ENCODE measurements at places on chromosomes 12 and 14.

GRCh38 chr12:10405294-10405693 is 4.3 kb downstream of the KLRC4 start:
- no peak for DNase-seq

DNA sequence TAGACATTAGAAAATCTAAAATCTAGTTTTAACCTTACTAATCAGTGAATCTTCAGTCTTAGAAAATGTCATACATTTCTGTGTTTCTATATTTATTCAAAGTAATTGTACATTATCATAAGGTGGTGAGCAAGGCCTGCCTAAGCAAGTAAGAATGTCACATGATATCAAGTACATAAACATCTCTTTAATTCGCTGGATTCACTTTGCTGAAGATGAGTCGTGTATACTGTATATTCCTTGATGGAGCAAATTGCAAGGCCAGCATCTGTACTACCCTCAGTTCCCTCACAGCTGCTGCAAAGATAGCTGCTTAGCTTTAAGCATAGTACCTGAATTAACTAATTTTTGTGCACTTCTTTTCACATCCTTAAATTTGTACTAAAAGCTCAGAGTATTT is 8.5 kb upstream of the AK7 start:
- DNase-seq = no peak

DNA sequence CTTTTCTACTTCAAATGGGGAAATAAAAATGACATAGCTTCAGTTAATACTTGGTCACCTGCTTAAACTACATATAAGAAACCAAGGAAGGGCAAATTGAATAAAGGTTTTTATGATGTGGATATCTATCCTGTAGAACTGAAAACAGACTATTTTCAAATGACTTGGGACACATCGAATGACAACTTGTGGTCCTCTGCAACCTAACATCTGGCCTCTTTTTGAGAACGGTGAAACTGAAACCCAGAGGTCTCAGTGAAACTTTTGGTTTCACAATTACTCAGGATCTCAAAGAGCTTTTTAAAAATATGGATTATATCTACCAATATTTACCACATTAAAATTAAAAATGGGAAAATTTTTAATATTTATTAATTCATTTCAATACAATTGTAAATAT is 65.2 kb downstream of the PPP2R5E start:
- peak; percentile 15 for DNase-seq

- no peak for DNase-seq
Measured at GRCh38 chr12:57096099-57096572, 7.2 kb downstream of the NAB2 start.

GRCh38 chr14:72454388-72455160 is 439.3 kb downstream of the DPF3 start:
- no peak for DNase-seq

- DNase-seq = no peak
Measured at GRCh38 chr12:94299846-94300245, 151.5 kb downstream of the PLXNC1 start.

DNA sequence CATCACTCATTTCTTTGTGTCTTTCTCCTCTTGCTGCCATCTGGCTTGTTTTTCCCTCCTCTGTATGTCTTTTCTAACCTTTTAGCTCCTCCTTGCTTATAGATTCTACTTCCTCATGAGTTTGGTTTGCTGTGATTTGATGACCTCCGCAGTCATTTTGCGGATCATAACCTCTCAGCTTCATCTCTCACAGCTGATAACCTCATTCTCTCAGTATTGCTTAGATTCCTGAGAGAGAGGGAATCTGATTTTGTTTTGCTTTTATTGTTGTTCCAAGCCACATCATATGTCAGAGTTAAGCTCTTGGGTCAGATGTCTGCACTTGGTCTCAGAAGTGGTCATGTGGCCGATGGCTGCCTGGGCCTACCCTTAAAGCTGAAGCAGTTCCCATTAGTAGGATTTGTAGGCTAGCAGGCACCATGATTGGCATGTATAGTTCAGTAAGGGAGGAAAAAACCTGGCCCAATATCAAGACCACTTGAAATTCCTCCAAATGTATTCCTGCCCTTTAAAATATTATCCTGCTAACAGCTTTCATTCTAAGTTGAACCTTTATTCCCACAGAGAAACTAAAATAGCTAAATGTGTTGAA is 13.5 kb downstream of the ZNF664 start:
- DNase-seq = no peak

Measured in CD14-positive monocyte (primary cell).